ENCODE measurements at places on chromosomes 3 and 15.

DNA sequence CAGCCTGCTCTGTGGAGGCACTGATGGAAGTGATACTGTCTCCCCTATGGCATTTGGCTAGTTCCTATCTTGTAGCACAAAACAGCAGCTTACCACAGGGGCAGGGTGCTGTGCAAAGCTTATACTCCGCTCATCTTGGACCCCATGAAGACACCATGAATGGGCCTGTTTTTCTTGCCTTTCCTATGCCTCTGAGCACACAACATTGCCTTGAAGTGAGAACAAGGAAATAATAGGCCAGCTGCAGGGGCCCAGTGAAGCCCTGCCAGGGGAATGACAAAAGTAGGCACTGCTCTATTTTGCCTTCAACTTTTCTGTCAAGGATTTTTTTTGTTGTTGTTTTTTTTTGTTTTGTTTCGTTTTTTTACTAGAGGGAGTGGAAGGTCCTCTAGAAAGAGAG is 110.3 kb downstream of the PDE8A start:
- no peak for DNase-seq

GRCh38 chr3:18556001-18556408 is 130.9 kb upstream of the SATB1 start:
- no peak for DNase-seq

GRCh38 chr3:154480033-154480432 is 50.0 kb upstream of the GPR149 start:
- no peak for DNase-seq

GRCh38 chr15:53530761-53531160 is 228.7 kb downstream of the WDR72 start:
- no peak for DNase-seq

DNA sequence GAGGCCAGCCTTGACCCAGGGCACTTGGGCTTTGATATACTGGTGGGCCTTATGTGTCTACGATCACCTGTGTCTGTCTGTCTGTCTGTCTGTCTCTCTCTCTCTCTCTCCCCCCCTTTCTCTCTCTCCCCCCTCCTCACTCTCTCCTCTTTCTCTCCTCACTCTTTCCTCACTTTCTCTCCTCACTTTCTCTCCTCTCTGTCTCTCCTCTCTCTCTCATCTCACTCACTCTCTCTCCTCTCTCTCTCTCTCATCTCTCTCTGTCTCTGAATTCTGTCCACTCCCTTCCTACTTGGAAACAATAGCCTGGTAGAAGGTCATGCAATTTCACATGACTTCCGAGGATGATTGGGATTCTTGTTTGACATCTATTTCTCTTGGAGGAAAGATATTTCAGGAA is 269.2 kb upstream of the CHRM5 start:
- DNase-seq: no peak

DNA sequence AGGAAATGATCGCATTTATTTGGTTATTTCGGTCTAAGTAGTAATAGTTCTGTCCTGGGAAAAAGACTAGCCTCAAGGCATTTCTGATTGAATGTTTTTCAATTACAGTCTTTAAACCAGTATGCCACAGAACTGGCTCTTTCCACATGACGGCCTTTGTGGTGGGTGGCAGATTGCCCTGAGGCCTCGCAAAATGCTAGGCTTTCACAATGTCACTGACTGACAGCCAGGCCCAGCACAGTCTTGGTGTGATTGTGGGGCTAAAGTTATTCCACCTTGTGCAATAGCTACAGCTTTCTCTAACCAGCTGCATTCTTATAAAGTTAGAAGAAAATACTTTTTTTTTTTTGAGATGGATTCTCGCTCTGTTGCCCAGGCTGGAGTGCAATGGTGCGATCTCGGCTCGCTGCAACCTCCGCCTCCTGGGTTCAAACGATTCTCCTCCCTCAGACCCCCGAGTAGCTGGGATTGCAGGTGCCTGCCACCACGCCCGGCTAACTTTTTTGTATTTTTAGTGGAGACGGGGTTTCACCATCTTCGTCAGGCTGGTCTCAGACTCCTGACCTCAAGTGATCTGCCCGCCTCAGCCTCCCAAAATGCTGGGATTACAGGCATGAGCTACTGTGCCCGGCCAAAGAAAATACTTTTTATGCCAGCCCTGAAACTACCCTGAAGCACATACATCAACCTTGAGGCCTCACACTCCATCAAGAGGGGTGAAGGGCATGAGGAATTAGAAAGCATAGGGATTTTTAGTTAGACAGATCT is 2.5 kb upstream of the ADIPOQ start:
- no peak for DNase-seq

- DNase-seq: no peak
Measured at GRCh38 chr3:179840985-179841384, 188.1 kb downstream of the USP13 start.

GRCh38 chr3:107911337-107912000 is 179.4 kb downstream of the CD47 start:
- no peak for DNase-seq

- no peak for DNase-seq
Measured at GRCh38 chr3:54783611-54784010, 144.2 kb downstream of the LRTM1 start.

GRCh38 chr3:47870702-47871260 is 67.8 kb downstream of the DHX30 start:
- no peak for DNase-seq

DNA sequence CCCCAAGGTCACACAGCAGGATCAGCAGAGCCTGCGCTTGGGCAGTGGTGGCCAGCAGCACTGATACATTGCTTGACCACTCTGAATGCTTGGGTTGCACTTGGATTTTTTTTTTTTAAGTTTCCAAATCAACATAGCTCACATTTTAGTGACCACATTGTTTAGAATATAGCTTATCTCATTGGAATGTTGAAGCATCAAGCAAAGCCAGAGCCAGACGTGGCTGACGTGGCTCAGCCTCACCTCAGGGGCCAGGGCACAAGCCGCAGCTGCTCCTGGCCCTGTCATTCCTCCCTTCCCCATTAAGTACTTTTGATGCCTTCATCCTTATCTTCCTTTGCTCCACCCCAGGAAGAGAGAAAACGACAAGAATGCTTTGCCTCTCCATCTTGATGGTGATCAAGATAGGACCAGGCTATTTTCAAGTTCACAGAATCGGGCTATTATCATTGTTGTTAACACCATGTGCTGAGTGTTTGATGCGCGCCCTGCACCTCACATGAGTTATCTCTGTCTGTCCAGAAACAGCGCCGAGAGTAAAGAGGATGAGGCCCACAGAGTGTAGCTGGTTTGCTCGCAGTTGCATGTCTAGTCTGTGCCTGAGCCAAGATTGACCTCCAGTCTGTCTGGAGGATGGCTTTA is 75.8 kb downstream of the AAGAB start:
- DNase-seq: no peak

GRCh38 chr15:92891533-92892200 is 8.5 kb upstream of the CHD2 start:
- DNase-seq: no peak

DNA sequence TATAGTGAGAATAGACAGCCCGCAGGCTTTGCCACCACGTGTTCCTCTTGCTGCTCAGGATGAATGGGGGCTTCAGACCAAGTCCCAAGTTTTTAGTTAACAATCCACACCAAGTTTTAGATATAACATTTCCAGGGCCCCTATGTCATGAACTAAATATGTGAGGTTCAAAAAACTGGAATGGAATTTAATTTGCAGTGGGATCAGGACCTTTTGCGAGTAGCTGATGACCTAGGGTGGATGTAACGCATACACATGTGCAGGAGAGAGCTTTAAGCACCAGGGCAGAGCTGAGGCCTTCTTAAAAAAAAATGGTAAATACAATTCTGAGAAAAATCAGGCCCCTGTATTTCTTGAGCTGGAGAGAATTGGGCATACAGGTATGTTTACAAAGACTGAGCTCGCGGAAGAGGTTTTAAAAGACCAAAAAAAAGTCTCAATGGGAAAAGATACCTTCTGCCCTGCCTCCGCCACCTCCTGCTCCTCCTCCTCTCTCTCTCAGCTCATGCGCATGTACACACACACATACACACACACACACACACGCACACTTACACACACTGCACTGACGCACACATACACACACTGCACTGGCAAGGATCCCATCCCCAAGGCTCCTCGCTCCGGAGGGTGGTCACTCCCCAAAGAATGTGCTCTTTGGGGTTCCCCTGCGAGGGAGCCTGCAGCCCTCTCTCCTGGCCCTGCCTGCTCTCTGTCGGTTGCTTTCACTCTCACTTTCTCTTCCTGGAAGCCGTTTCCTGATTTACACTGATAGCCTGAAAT is 48.2 kb upstream of the IGF1R start:
- DNase-seq: peak; percentile 7

DNA sequence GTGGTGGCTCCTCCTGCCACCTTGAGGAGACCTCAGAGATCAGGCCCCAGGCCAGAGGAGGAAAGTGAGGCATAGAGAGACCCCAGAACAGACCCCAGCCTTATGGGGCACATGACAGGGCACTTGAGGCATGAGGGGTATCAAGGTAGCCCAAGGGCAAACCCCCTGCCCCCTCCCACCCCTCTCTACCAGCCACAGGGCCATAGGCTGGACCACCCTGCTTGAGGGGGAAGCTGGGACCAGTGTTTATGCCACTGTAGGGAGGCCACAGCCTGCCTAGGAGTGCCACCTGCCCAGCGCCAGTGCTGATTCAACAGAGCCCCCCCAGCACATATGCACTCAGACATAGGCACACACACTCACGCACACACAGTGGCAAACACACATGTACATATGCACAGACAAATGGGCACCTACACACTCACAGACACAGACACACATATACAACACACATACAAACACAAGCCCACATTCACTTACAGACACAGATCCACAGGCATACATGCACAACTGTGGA is 10.3 kb downstream of the MYL3 start:
- DNase-seq: no peak

- no peak for DNase-seq
Measured at GRCh38 chr3:73442152-73442551, 182.6 kb downstream of the PDZRN3 start.

GRCh38 chr15:58355382-58355971 is 76.3 kb upstream of the LIPC start:
- DNase-seq: no peak

DNA sequence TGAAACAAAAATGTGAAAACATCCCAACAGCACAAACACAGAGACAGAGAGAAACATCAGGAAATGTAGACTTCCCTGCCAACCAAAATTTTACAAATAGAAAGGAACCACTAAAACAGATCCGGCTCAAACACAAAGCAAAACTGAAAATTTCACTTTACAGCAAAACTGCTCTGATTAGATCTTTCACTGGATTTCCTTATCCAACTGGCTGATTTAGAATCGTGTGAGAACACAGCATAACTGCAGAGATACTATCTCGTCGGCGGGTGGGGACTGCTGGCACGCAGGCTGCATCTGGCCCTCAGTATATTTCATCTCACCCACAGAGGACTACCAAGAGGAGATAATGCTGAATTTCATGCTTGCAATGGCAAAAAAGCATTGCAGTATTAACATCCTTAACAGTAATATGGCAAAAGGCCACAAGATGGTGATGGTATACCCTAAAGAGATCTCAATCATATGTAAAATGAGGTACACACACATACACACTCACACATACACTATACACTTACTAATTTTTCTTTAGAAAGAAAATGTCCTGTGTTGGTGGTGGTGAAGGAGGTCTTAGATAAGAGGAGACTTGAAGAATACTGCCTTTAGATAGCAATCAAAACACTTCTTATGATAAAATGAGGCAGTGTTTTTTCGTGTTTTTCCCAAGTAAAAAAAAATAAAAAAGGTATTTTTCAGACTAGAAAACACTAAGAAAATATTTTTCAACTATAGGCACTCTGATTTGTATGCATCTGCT is 10.6 kb upstream of the LEO1 start:
- peak; percentile 2 for DNase-seq

DNA sequence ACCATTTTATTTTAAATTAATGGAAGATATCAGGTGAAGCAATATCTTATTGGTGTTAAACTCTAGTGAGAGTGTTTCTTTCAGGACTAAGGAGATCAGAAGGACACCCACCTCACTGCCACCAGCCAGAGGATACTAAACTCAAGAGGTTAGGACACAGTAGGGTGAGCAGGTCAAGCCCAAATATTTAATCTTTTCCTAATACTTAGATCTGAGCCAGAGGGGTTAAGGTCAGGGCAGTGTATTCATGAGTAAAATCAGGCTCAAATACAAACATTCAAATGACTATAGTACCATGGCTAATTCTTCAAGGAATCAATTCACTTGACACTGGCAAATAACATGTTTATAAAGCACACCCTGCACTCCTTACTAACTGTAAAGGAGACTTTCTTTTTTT is 65.0 kb upstream of the IP6K2 start:
- no peak for DNase-seq

DNA sequence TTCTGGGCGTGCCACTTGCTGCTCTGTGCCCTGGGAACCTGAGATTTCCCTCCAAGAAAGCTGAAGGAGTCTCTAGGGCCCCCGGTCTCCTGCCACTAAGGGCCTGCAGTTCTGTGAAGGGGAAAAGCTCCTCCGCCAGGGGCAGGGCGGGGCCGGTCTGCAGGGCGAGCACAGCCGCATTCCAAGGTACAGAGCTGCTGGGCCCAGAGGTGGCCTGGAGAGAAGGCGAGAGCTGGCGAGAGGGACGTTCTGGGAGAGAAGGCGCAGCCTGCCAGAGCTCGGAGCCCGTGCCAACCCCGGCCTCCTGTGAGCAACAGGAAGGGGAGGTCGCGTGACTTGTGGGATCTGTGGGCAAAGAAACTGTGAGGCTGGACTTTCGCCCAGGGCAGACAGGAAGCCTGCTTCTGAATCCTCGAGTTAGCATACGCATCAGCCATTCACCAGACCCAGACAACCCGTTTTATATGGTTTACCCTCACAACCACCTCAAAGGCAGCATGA is 500.4 kb downstream of the SHQ1 start:
- DNase-seq: peak; percentile 21

- DNase-seq: no peak
Measured at GRCh38 chr15:85496151-85496550, 115.7 kb downstream of the AKAP13 start.

DNA sequence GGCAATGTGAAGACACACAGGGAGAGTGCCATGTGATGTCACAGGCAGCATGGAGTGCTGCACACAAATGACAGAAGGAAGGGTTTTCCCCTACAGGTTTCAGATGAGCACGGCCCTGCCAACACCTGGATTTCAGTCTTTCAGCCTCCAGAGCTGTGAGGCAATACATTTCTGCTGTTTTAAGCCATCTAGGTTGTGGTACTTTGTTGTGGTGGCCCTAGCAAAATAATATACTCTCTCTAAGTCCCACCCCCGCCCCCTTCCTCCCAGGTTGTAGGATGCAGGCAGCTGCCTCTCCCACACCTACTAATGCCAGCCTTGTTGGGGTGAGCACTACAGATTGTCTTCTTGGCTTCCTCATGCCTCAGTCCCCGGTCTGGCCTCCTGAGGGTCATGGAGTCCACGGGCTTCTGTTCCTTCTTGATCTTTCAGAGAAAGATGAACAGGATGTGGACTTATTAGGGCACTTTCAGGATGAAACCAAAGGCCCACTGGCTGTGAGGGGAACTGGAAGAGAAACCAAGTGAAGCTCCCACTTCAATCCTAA is 180.0 kb downstream of the CD47 start:
- DNase-seq: no peak

- DNase-seq: no peak
Measured at GRCh38 chr15:95141486-95141885, 910.1 kb downstream of the MCTP2 start.

All from activated T-cell treated with anti-CD3 and anti-CD28 coated beads for 1 hour (primary cell).